ENCODE measurements at places on chromosomes 5 and 9.

GRCh38 chr5:148776780-148777179 is 49.6 kb upstream of the ADRB2 start:
- DNase-seq = no peak

GRCh38 chr9:86941197-86941596 is 6.1 kb downstream of the GAS1 start:
- no peak for DNase-seq

- no peak for DNase-seq
These were observed 28.2 kb downstream of the ARL15 start for GRCh38 chr5:54281960-54282692.

DNA sequence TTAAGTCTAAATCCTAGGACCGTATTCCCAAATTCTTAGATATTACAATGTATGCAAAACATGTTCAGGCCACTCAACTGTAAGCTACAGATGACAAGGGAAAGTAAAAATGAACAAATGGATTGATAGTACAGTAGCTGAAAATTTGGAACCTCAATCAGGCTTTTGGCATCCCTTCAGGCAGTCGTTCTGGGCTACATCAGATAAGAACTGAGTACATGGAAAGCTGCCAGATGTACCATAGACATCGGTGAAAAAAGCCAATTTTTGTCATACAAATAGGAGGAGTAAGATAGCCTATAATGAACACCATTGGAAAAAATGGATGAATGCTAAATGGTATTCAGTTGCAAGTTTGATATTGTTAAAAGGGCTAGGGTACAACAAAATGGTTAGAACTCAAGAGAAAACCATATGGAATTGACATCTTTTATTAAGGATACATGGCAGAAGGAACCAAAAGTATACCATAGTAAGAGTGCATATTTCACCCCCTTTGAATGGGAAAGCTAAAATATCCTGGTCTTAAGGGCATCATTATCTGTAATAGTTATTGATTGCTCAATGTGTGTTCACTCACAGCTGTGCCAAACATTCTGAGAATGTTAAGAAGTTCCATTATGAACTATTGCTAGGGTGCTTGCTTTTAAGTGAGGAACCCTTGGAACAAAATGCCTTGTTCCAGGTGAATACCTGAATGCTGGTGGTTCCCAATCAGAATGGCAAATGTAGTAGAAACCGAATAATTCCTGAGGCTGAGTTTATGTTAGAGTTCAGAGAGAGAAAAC is 86.4 kb downstream of the NR3C1 start:
- DNase-seq = no peak

GRCh38 chr5:34582371-34582770 is 73.8 kb upstream of the RAI14 start:
- no peak for DNase-seq

- no peak for DNase-seq
These were observed 159.8 kb downstream of the ZSWIM6 start for GRCh38 chr5:61491861-61492260.

GRCh38 chr5:32174011-32174870 is at the start of gene GOLPH3:
Gene GOLPH3 (minus strand): TSS chr5:32174319. CDS start chr5:32174034, 285 bp downstream.
- peak; percentile 89 for DNase-seq

- no peak for DNase-seq
These were observed 47.2 kb upstream of the COX7C start for GRCh38 chr5:86570427-86571083.

DNA sequence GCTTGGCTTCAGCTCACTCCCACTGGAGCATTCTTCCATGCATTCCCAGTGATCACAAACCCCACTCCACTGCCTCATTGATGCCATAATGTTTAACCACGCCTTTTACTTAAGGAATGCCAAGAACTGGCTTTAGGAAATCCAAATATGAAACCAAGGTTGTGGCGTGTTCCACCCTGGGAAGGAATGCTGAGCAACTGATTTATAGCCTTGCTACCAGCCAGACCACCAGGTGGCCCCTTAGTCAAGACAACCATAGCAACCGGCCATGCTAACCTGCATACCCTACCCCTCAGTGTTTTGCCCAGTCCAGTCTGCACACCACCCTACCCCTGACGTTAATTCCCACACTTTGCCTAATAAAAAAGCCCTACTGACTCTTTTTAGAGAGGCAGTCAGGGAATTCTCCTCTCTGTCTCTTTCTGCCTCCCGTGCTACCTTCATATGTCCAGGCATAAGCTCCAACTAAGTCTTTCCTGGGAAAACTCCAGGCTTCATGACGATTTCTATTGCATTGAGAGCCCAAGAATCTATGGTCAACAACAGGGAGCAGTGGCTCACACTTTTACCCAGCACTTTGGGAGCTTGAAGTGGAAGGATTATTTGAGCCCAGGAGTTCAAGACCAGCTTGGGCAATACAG is 27.0 kb upstream of the PRRC2B start:
- DNase-seq = no peak

GRCh38 chr9:85534340-85534739 is 207.4 kb downstream of the AGTPBP1 start:
- DNase-seq = no peak

DNA sequence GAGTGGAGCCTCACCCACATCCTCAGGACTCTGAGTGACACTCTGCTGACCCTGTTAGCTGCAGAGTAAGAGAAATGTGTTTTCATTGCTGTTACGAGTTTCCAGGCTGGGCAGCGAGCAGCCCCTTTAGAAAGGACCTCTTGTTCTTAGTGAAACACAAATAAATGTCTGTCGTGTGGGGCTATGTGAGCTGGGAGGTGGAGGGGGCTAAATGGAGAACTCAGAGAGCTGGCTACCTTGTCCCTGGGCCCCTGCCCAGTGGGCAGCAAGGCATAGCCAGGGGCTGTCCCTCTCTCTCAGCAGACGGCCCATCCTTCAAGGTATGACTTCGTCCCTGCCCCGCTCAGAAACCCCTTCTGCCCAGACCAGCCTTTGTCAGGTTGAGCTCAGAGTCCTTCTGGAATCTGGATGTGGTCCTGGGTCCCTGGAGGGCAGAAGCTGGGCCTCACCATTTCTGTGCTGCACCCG is 10.2 kb downstream of the DCANP1 start:
- no peak for DNase-seq

DNA sequence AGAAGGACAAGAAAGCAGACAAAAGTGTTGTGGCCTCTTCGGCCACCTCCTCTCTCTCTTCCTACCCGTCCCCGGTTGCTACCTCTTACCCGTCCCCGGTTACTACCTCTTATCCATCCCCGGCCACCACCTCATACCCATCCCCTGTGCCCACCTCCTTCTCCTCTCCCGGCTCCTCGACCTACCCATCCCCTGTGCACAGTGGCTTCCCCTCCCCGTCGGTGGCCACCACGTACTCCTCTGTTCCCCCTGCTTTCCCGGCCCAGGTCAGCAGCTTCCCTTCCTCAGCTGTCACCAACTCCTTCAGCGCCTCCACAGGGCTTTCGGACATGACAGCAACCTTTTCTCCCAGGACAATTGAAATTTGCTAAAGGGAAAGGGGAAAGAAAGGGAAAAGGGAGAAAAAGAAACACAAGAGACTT is 2.4 kb downstream of the EGR1 start:
- no peak for DNase-seq

- DNase-seq = no peak
These were observed 27.2 kb downstream of the SLC25A48 start for GRCh38 chr5:135861641-135862040.

- no peak for DNase-seq
These were observed 36.0 kb downstream of the FNIP1 start for GRCh38 chr5:131760793-131761192.

GRCh38 chr9:122118343-122119165 is 25.4 kb upstream of the TTLL11 start:
- no peak for DNase-seq

GRCh38 chr5:113047733-113048652 is 71.4 kb downstream of the DCP2 start:
- DNase-seq = no peak

- no peak for DNase-seq
These were observed 18.2 kb downstream of the ADRB2 start for GRCh38 chr5:148844433-148845280.

DNA sequence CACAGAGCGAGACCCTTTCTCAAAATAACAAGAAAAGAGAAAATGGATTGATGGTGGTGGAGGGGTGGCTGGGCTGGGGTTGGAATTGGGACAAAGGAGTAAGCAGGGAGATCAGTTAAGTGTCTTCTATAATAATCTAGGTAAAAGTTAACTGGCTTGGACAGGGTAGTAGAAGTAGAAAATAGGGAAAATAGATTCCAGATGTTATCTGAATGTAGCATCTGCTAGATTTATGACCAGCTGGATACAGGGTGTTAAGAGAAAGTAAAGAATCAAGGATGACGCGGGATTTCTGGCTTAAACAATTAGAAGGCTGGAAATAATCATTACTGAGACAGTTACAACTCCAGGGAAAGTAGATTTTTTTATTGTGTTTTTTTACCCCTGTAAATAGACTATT is 13.0 kb downstream of the PPP6C start:
- DNase-seq = no peak

- no peak for DNase-seq
These were observed 81.0 kb downstream of the NNT start for GRCh38 chr5:43683884-43684471.

- DNase-seq = no peak
These were observed 23.1 kb downstream of the LNPEP start for GRCh38 chr5:96958977-96959376.

DNA sequence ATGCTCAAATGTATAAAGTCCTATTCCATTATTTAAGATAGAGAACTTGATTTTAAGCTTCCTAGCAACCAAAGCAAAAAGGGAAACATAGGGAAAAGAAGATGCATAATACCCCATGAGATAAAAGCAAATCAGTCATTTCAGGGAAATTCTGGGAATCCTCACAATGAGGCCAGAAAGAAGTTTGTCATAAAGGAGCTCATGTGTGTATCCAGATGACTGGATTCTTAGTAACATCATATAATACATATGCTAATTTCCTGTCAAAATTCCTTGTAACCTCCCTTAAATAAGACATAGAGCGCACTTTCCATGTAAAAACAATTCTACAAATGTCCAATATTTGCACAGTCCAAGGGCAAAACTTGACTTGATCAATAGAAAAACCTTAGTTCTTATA is 411.0 kb upstream of the WWC1 start:
- DNase-seq = no peak

DNA sequence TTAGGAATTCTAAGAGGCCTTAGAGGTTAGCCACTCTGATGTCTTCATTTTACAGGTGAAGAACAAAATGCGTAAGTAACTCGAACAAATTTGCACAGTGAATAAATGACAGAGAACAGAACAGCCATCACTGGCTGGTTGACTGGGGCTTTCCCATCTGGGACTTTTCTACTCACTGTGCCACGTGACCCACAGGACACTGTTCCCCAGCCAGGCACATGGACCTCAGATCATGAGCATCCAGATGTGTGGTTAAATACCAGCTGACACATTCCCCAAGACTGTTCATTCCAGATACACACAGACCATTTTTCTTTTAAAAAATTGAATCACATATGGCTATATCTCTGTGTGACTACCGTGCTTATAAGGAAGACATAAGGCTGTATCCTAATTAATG is 25.8 kb upstream of the MED10 start:
- DNase-seq = no peak

DNA sequence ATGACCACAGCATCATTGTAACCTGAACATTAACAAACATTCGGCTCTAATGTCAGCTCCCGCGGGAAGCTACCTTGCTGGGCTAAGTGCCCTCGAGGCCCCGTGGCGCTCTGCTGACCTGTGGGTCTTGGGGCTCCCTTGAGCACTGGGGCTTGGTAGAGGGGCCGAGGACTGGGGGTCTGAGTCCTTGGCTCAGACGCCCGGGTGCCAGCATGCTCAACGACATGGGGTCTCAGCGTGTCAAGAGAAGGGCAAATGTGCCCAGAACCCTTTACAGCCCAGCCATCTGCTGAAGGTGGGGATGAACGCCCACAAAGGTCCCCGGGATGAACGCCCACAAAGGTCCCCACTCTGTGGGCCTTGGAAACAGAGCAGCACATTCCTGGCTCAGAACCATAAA is 39.7 kb upstream of the SARDH start:
- no peak for DNase-seq

Data from stimulated activated CD4-positive, alpha-beta T cell treated with anti-CD3 and anti-CD28 coated beads, Interleukin-12 subunit alpha, Interleukin-12 subunit beta, amount 100 ng/mL, for 48 hours (primary cell).